BJ (cell line): ENCODE measurements at places on chromosomes 11 and 22.

- DNase-seq: no peak
Observed at GRCh38 chr22:22342697-22343580, 98.4 kb downstream of the VPREB1 start.

- DNase-seq: no peak
Observed at GRCh38 chr22:35392357-35392756, 7.6 kb upstream of the MCM5 start.

- DNase-seq: no peak
Observed at GRCh38 chr11:17745023-17745772, 10.6 kb downstream of the KCNC1 start.

GRCh38 chr22:47613606-47614350 lies 851.3 kb downstream of the TBC1D22A start:
- no peak for DNase-seq

DNA sequence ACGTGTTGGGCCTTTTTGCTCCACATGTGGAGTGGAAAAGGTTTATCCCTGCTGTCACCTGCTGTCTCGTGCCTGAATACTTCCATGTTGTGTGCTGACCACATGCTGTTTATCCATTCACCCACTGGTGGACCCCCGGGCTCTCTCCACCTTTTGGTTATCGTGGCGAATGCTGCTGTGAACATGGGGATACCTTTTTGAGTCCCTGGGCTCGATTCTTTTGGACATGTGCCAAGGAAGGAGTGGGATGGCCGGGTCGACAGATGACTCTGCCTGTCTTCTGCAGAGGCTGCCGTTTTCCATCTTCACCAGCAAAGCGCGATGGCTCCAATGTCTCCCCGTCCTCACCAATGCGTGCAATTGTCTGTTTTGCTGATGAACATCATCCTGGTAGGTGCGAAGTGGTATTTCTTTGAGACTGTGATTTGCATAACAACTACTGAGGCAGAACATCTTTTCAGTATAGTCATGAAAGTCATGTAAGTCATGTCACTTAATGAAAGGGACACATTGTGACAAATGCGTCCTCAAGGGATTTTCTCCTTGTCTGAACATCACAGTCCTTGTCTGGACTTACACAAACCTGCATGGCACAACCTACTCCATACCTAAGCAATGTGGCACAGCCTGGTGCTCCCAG lies 758.7 kb downstream of the BRD1 start:
- no peak for DNase-seq
